IMR-90 (cell line): ENCODE measurements at places on chromosomes 12 and 14. TPM values are rescaled to one million over a fixed set of nuclear protein-coding genes. Genes with fewer than 3 reads are reported as not detected.

Gene OR10AD1
- not detected in 2 replicates for total RNA-seq

Gene KDM2B
- total RNA-seq = 21.1 and 24.2 TPM in 2 replicates

Gene CLEC1B
- not detected in 2 replicates for total RNA-seq

Gene PTCSC3
- not detected in 2 replicates for total RNA-seq

Gene GYS2
- not detected in 2 replicates for total RNA-seq

- DNase-seq = peak; percentile 100
These were observed 50.9 kb upstream of the CCT2 start for GRCh38 chr12:69534389-69534822.

- DNase-seq = peak; percentile 96
These were observed 45.0 kb downstream of the GIT2 start for GRCh38 chr12:109951136-109951535.

GRCh38 chr14:20956376-20956976, 1.2 kb downstream of the RNASE2 start:
- no peak for DNase-seq

- peak; percentile 88 for DNase-seq
These were observed 113.9 kb downstream of the ANO4 start for GRCh38 chr12:100908501-100908900.

GRCh38 chr12:2281446-2281845, 228.7 kb downstream of the CACNA1C start:
- DNase-seq = no peak
